Activated CD8-positive, alpha-beta memory T cell treated with anti-CD3 and anti-CD28 coated beads for 1 hour (primary cell): ENCODE measurements at places on chromosomes 3 and 15.

GRCh38 chr3:15198686-15199085 is 7.4 kb upstream of the CAPN7 start:
- DNase-seq = no peak

DNA sequence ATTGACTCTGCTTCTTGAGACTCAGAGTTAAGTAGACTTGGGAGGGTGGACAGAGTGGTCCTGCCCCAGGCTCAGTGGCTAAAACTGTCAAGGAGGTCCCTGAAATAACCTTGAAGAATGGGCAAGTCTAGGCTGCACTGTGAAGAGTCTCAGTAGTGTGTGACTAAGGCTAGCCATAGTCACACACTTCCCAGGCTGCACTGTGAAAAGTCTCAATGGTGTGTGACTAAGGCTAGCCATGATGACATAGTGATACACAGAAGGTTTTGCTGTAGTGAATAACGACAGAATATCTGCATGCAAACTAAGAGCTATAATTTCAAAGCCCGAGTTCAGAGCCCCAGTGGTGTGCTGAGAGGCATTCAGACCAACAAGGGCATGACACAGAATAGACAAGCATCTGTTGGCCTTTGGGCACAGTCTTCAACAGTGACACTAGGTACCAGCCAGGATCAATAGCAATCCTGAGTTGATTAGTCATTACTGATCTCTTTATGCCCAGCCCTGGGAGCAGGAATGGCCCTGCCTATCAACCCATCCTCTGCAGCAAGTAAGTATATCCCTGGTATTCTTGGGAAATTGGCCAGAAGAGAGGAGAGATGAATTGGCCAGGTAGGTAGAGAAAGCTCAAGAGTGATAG is 72.4 kb upstream of the BBX start:
- DNase-seq = no peak

- no peak for DNase-seq
Measured at GRCh38 chr3:112303764-112304325, 9.8 kb upstream of the SLC9C1 start.

- DNase-seq = no peak
Measured at GRCh38 chr15:74960995-74961588, 4.5 kb upstream of the RPP25 start.

DNA sequence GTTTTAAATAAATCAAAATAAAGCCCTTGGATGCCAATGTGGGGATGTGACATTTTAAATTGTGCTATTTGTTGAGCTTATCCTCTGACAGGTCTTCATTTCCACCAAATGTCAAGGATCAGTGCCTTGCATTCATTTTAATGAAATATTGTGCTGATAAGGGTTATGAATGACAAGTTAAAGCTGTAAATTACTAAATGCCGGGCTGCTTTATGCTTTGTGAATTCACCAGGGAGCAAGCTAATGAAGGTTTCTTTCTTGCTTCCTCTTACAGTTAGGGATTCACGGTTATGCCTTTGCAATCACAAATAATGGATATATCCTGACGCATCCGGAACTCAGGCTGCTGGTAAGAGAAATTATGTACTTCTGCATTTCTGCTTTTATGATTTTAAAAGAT is 81.7 kb downstream of the LRTM1 start:
- DNase-seq = no peak

GRCh38 chr15:56194035-56194434 is 49.6 kb downstream of the RFX7 start:
- DNase-seq = no peak

- DNase-seq = no peak
Measured at GRCh38 chr3:128825117-128825725, 54.2 kb upstream of the ACAD9 start.

DNA sequence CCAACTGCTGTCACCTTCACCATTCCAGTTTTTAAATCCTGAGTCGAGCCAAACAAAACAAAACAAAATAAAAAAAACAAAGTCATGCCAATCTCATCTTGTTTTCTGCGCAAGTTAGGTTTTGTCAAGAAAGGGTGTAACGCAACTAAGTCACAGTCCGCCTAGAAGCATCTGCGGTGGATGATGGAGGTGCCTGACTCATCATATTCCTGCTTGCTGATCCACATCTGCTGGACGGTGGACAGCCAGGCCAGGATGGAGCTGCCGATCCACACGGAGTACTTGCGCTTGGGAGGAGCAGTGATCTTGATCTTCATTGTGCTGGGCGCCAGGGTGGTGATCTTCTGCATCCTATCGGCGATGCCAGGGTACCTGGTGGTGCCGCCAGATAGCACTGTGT is 162.1 kb downstream of the WDR76 start:
- no peak for DNase-seq

DNA sequence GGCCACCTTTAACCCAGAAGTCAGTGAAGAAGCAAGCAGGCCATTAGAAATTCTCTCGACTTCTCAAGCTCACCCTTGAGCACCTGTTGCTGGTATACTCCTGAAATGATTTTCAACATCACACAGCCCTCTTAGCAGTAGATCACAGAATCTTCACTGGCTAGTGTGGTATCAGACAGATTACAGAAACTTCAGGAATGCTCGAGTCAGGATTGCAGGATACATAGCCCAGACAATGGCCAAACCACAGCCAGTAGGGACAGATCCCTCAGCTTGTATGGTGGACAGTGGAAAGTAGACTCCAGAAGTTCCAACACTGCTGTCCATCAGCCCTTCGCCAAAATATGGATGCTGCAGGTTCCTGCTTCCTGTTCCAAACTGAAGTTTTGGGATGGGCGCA is 4.5 kb upstream of the KLHL40 start:
- DNase-seq = no peak

DNA sequence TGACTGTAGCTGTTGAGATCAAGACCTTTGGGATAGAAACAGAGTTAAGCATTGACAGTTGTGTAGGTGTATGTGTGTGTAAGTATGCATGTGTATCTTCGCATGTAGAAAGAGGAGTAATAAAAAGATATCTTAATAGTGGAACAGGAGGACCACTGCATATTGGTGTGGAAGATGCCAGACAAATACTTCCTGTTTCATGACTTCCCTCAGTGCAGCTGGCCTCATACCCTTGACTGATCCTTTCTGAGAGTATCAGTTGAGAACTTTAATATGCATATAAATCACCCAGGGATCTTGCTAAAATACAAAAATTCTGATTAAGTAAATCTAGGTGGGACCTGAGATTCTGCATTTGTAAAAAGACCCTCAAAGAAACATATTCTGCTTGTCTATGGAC is 8.5 kb upstream of the ZBED2 start:
- DNase-seq = no peak

- no peak for DNase-seq
Measured at GRCh38 chr3:67804089-67804488, 149.7 kb upstream of the SUCLG2 start.

DNA sequence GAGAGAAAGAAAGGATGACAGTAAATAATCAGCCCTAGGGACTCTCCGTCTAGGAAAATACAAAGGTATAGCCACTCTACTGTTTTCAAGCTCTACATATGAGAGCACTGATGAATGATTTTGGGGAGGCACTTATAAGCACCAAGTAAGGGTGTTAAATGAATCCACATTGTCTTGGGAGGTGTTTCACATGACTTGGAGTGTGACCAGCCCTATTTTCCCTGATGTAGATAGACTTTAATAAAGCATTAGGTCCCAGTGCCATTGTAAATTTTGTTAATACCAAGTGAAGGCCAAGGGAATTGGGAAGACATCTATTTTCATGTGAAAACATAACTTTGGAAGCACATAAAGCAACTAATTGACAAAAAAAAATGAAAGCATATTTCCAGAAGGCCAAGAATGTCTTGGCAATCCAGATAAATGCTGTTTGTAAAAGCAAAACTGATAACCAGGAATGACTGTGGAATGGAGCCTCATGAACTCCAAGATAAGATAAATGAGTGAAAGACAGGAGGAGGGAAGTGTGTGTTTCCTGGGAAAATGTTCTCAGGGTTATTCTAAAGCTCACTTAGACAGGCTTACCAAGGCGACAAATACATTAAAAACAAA is 96.0 kb upstream of the MYZAP start:
- no peak for DNase-seq

- no peak for DNase-seq
Measured at GRCh38 chr3:108724101-108724500, 33.1 kb downstream of the RETNLB start.

DNA sequence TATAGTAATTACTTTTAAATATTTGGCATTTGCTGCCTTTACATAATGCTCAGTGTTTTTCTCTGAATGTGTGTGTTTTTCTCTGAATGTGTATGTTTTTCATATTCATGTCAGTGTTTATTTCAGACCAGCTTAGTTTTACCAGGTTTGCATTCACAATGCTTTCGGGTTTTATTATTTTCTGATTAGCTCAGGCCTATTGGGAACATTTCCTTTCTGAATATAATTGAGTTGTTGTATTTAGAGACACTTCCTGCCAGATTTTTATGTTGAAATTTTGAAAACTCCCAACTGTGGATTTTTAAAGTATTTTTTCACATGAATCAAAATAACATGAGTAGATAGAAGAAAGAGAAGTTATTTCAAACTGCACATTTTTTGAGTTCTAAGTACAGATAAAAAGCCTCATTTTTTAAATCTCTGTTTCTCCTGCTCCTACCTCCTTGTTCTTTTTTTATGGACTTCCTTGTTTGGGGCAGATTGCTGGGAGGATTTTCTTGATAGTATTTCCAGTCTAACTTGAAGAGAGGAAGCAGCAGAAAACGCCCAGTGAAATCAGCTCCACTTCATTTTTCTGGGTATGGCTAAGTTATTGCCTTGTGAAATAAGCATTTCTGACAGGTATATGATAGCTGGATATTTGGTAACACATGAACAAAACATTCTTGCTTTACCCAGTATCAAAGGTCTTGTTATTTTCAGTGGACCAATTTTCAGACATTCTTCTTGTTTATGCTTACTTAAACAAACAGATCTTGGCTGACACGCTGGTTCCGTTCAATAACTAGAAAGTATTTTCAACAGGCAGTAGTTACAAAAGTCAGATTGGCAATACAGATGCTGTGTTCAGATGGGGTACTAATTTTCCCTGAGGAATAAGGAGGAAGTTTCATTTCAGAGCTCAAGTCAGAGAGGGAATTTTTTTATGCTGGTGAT is 70.7 kb downstream of the RIOX2 start:
- DNase-seq = no peak

DNA sequence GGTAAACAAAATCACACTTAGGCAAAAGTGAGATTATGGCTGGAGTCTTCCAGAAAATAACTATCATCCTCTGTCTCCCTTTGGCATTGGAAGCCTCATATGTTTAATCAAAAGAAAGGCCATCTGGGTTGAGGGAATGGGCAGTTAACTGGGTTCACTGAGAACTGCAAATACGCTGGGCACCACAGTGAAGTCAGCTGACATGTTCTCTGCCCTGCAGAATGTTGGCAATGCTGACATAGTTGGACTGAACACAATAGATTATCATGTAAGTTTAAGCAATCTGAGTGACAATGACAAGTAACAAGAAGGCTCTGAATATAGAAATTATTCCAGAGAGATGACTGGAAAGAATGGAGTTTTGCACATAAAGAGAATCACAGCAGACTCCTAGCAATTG is 43.8 kb upstream of the SLC25A26 start:
- DNase-seq = no peak

GRCh38 chr3:52046902-52047239 is 9.5 kb downstream of the DUSP7 start:
- no peak for DNase-seq

DNA sequence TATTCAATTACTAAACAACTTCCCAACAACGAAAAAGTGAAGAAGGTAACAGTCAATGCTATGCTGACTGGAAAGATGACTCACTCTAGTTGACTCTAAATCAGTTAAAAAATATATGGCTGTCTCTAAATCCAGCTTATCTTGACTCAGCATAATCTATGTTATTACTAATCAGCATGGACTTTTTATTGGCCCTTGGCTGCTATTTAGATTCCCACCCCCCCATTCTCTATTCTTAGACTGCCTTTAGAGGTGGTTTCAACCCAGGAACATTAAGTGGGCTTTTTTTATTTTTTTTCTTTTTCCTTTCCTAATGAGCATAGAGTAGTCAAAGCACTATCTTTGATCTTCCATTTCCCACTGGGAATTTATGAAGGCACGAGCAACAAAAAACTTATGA is 1.9 kb downstream of the PCOLCE2 start:
- no peak for DNase-seq

DNA sequence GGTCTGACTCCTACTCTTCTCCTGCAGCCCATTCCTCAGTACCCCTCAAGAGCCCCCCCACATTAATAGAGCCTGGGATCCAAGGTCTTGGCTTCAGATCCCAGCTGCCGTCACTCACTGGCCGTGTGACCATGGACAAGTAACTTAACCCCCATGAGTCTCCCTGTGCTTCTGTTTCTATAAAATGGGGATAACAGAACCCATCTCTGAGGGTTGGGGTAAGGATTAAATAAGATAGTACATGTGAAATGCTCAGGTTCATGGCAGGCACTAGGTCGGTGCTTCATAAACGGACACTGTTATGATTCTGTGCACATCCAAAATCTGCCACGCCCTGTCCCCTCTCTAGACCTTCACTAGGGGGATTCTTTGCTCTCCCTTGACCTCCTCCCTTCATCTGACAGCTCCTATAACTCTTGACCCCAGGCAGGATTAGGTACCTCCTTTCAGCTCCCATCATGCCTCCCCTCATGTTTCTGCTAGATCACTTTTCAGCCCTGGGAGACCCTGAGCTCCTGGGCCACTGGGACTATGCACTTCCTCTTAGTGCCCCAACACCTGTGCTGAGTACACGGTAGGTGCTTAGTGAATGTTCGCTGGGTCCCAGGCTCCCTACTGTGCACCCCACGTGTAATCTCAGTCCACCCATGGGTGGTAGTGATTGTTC is 1.5 kb downstream of the CAND2 start:
- no peak for DNase-seq

DNA sequence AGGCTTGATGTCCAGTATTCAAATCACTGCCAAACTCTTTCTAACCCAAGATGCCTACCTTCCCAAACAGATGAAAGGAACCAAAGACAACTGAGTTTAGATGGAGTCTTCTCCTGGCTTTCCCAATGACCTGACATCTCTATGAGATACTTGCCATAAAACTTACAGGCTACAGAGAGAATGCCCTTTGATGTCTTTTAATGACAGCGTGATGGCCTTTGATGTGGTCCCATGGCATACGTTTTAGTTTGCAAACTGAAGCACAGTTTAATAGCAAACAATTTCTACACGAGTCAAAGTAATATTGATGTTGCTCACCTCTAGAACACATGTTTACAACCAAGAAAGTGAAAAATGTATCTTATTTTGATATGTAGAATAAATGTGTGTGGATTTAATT is 73.2 kb downstream of the ZIC4 start:
- DNase-seq = no peak
